Right atrium auricular region (tissue), 2 donors: ENCODE measurements at places on chromosomes 3 and 15.

DNA sequence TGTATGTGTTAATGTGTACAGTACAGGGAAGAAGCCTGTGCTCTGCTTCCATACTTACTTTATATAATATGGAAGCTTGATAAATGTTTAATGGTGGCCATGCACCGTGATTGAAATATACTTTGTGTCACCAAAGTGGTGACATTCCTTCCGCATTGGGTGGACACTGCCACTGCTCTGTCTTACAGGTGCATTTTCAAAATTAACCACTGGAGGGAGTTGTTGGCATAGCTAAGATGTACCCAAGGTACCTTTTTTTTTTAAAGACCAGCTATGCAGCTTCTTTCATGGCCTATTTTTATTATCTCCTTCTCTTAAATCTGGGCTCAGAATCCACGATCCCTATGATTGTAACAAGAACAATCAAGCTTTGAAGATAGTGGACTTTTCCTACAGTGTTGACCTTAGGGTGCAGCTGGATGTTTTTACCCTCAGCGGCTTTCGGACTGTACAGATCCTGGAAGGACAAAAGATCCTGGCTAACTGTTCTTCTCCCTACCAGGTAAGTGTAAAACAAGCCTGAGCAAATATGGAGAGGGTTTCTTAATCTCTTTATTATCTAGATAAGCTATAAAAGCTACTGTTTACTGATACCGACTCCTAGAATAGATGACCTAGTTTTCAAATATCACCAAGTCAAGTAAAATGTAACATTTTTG is 21.6 kb upstream of the PAK6 start:
- H3K4me1 ChIP-seq, result no peaks in the 10 kb centered on the region
- no peak for DNase-seq
- no peak overlapping the region for H3K4me3 ChIP-seq
- H3K27me3 ChIP-seq, result no peaks in the 10 kb centered on the region

- no peaks in the 10 kb centered on the region for H3K36me3 ChIP-seq
- no peak for DNase-seq
- H3K4me3 ChIP-seq, result no peak overlapping the region
- H3K27ac ChIP-seq, result no peak overlapping the region
Observed at GRCh38 chr3:80213086-80213485, 445.3 kb upstream of the ROBO1 start.

- H3K36me3 ChIP-seq, result no peaks in the 10 kb centered on the region
- H3K27ac ChIP-seq, result no peak overlapping the region
- no peaks in the 10 kb centered on the region for H3K27me3 ChIP-seq
- H3K4me1 ChIP-seq, result no peaks in the 10 kb centered on the region
- no peak for DNase-seq
Observed at GRCh38 chr15:93188236-93188635, 99.2 kb upstream of the RGMA start.

- H3K4me3 ChIP-seq, result no peak overlapping the region
- no peaks in the 10 kb centered on the region for H3K36me3 ChIP-seq
- DNase-seq, result no peak
- no peaks in the 10 kb centered on the region for H3K27me3 ChIP-seq
- H3K27ac ChIP-seq, result no peak overlapping the region
- H3K4me1 ChIP-seq, result no peaks in the 10 kb centered on the region
Observed at GRCh38 chr15:85869124-85869523, 74.4 kb upstream of the KLHL25 start.

GRCh38 chr3:35565048-35565447 is 74.3 kb upstream of the ARPP21 start:
- H3K27ac ChIP-seq, result no peak overlapping the region
- H3K36me3 ChIP-seq, result no peaks in the 10 kb centered on the region
- no peak for DNase-seq
- H3K27me3 ChIP-seq, result no peaks in the 10 kb centered on the region
- no peak overlapping the region for H3K4me3 ChIP-seq
- H3K4me1 ChIP-seq, result no peaks in the 10 kb centered on the region

- no peaks in the 10 kb centered on the region for H3K36me3 ChIP-seq
- H3K27me3 ChIP-seq, result no peaks in the 10 kb centered on the region
- no peak overlapping the region for H3K4me3 ChIP-seq
- H3K27ac ChIP-seq, result no peak overlapping the region
- DNase-seq, result no peak
Observed at GRCh38 chr3:160678292-160678842, 1.4 kb downstream of the ARL14 start.

GRCh38 chr3:112416391-112417212 is 82.7 kb downstream of the BTLA start:
- H3K27ac ChIP-seq, result no peak overlapping the region
- H3K36me3 ChIP-seq, result no peaks in the 10 kb centered on the region
- H3K4me1 ChIP-seq, result no peaks in the 10 kb centered on the region
- H3K4me3 ChIP-seq, result no peak overlapping the region
- H3K27me3 ChIP-seq, result no peaks in the 10 kb centered on the region

DNA sequence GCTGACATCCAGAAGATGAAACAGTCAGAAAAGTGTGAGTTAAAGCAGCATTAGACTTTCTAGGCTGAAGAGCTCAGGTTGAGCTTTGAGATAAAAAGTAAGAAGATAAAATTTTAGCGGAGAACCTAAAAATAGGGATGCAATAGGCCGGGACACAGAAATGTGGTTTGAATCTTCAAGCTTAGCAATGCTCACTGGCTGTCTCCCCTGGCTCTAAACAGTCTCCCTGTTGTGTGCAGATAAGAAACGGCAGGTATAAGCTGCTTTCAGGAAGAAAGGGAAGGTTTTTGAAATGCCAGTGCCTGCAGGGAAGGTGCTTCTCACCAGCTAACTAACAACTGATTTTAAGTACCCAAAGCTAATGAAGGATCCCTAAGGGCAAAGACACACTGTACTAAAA is 718.7 kb upstream of the SGO1 start:
- no peaks in the 10 kb centered on the region for H3K27me3 ChIP-seq
- no peaks in the 10 kb centered on the region for H3K4me1 ChIP-seq
- DNase-seq, result no peak

DNA sequence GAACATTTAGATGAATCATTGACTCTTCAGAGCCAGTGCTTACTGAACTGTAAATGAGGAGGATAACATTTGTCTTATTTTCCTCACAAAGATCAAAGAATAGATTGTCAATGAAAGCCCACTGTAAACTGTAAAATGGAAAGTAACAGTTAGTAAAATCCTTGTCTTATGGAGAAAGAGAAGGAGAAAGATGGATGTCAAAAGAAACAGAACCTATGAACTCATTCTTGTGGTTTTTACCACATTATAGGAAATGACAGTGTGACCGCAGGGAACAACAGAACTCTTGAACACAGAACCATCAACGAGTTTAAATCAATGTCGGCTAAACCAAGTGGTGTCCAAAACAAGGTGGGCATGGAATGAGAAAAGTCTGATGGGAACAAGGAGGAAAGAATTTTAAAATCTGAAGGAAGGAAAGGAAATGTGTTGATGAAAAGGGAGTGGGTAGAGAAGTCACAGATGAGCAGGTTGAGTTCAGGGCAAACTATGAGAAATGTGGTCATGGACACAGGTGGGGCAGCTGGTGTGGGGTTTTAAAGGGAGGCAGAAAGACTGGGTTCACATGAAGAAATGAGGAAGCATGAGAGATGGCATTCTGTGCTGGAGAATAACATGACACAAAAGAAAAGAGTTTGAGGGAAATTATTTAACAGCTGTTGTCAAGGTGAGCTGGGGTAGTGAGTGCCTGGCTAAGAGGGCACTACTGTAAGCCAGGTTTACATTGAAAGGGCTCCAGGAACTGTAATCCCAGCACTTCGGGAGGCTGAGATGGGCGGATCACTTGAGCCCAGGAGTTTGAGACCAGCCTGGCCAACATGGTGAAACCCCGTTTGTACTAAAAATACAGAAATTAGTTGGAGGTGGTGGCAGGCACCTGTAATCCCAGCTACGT is 42.4 kb upstream of the ETV5 start:
- no peaks in the 10 kb centered on the region for H3K27me3 ChIP-seq
- no peak for DNase-seq
- no peak overlapping the region for H3K27ac ChIP-seq
- no peaks in the 10 kb centered on the region for H3K4me1 ChIP-seq

GRCh38 chr15:70530017-70530499 is 233.3 kb downstream of the UACA start:
- no peak for DNase-seq
- H3K36me3 ChIP-seq, result no peaks in the 10 kb centered on the region
- no peak overlapping the region for H3K27ac ChIP-seq
- no peaks in the 10 kb centered on the region for H3K4me1 ChIP-seq
- H3K4me3 ChIP-seq, result no peak overlapping the region

- peak overlapping the region; percentile 32 for H3K27ac ChIP-seq
- H3K4me3 ChIP-seq, result no peak overlapping the region
- no peak for DNase-seq
- no peaks in the 10 kb centered on the region for H3K36me3 ChIP-seq
Observed at GRCh38 chr15:88015228-88015860, 241.2 kb downstream of the NTRK3 start.

GRCh38 chr3:65181391-65181871 is 493.6 kb upstream of the ADAMTS9 start:
- no peak for DNase-seq
- no peaks in the 10 kb centered on the region for H3K36me3 ChIP-seq
- H3K27ac ChIP-seq, result peak overlapping the region; percentile 46
- no peaks in the 10 kb centered on the region for H3K27me3 ChIP-seq

GRCh38 chr3:94961423-94962100 is 898.7 kb downstream of the NSUN3 start:
- no peak overlapping the region for H3K27ac ChIP-seq
- H3K4me3 ChIP-seq, result no peak overlapping the region
- no peaks in the 10 kb centered on the region for H3K27me3 ChIP-seq
- DNase-seq, result no peak
- H3K4me1 ChIP-seq, result no peaks in the 10 kb centered on the region
- H3K36me3 ChIP-seq, result no peaks in the 10 kb centered on the region

- no peaks in the 10 kb centered on the region for H3K4me1 ChIP-seq
- DNase-seq, result no peak
- no peaks in the 10 kb centered on the region for H3K27me3 ChIP-seq
Observed at GRCh38 chr3:31858439-31858838, 122.6 kb downstream of the OSBPL10 start.

DNA sequence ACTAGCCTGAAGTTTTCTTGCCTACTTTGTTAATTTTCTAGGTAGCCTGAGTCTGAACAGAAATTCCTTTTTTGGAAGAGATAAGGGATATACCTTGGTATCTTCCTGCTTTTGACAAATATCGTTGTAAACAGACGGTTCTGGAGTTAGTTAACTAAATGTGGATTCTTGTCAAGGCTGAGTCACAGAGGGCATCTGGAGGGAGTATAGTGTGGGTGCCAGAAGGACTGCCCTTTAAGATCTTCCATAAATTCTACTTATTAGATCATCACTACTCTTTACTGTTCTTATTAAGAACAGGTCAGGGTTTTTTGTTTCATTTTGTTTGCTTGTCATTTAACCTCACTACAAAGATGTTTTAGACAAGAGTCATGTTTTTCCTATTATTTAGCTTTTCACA is 125.3 kb upstream of the SKOR1 start:
- no peak overlapping the region for H3K4me3 ChIP-seq
- DNase-seq, result no peak
- H3K27ac ChIP-seq, result no peak overlapping the region
- peaks cover 7% of the 10 kb centered on the region for H3K36me3 ChIP-seq

GRCh38 chr3:58222161-58222724 is 11.5 kb upstream of the DNASE1L3 start:
- no peak overlapping the region for H3K27ac ChIP-seq
- no peaks in the 10 kb centered on the region for H3K4me1 ChIP-seq
- no peak overlapping the region for H3K4me3 ChIP-seq
- H3K27me3 ChIP-seq, result no peaks in the 10 kb centered on the region

DNA sequence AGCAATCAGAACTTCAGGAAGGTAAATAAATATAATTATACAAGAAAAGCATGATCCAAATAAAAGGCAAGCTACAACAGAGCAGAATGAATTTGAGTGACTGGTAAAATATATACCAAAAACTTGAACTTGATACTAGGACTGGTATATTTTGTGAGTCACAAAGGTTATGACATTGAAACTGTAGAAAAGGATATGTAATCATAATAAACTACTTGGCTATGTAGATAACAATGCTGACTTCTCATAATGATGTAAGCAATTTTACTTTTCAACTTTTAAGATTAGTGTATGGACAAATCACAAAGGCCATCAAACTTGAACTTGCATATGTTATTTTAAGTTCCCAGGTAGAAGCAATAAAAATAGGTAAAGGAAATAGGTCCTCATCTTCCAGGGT is 384.5 kb upstream of the NECTIN3 start:
- no peaks in the 10 kb centered on the region for H3K36me3 ChIP-seq
- H3K4me3 ChIP-seq, result no peak overlapping the region
- no peak for DNase-seq
- H3K4me1 ChIP-seq, result no peaks in the 10 kb centered on the region
- H3K27me3 ChIP-seq, result no peaks in the 10 kb centered on the region
- no peak overlapping the region for H3K27ac ChIP-seq

DNA sequence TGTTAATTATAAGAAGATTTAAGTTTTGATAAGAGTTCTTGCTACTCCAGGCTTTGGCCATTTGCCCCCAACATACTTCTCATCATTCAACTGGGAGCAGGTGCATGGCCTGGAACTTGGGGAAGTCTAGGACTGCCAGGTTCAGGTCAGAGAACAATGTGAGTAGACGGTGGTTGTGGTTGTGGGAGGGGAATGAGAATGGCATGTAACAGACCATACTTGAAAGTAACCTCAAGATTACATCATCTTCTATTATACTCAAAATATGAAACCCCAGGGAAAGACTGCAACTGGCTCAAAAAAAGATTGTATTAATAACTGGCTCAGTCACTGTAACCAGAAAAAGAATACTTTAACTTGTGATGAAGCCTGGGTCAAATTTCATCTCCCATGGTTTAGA is 364.9 kb upstream of the DPPA4 start:
- no peaks in the 10 kb centered on the region for H3K27me3 ChIP-seq
- H3K36me3 ChIP-seq, result no peaks in the 10 kb centered on the region
- H3K4me1 ChIP-seq, result no peaks in the 10 kb centered on the region
- DNase-seq, result no peak
- H3K27ac ChIP-seq, result no peak overlapping the region
- H3K4me3 ChIP-seq, result no peak overlapping the region

- H3K27me3 ChIP-seq, result no peaks in the 10 kb centered on the region
- H3K4me3 ChIP-seq, result peak within 1 kb of the TSS; percentile 88
- no peaks in the 10 kb centered on the region for H3K4me1 ChIP-seq
- H3K27ac ChIP-seq, result peak within 1 kb of the TSS; percentile 97
Observed at GRCh38 chr3:195442573-195443390, at the start of gene ACAP2. TSS of gene ACAP2 (minus strand) at chr3:195443020. CDS start at chr3:195442847, 173 bp downstream.

DNA sequence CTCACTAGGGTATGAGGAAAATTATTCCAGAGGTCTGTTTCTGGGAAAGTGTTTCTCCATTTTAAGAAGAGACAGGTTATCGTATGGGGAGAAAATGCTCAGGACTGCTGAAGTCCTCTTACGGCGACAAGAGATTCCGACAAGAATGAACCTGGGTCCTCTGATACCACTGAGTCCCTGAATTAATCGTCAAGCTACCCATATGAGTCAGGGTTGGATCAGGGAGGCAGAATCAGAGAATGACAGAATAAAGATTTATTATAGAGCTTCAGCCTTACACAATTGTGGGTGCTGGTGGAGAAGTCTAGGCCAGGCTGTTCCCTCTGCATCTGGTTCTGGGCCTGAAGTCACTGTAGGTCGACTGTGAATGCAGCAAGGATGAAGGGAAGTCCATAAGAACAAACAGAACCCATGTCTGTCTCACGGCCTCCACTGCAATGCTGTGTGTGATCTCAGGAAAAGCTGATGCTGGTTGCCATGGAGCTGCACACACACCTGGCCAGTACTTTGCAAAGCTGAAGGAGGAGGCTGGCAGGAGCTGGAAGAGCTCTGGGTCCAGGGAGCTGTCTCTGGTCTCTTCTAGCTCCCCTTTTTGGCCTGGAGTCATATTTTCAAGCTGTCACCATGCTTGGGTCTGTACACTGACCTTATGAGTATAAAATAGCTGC is 83.9 kb downstream of the HHLA2 start:
- H3K27ac ChIP-seq, result no peak overlapping the region
- DNase-seq, result no peak
- H3K27me3 ChIP-seq, result no peaks in the 10 kb centered on the region
- no peaks in the 10 kb centered on the region for H3K36me3 ChIP-seq
- H3K4me3 ChIP-seq, result no peak overlapping the region
